ENCODE measurements at places on chromosomes 2 and 18.

- DNase-seq: no peak
These were observed 491.2 kb upstream of the HS6ST1 start for GRCh38 chr2:128809880-128810279.

DNA sequence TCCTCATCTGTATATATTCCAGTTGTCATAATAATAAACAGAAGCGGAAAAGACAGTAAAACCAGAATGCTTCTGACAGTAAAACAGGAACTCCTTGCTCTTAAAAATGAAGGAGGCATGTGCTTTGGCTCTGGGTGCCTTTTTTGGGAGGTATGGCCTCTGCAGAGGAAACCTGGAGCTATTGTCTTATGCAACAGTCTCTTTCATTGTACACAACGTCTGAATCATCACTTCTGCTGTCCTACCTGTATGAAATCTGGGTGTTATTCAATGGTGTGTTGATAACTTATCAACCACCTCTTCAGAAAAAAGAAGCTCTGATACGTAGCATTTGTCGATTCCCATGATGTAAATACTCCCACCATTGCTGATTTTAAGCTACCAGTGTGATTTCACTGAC lies 64.8 kb downstream of the CDCA7 start:
- DNase-seq: no peak

- DNase-seq: no peak
These were observed 10.7 kb downstream of the BAZ2B start for GRCh38 chr2:159605441-159606178.

GRCh38 chr2:3460156-3460555 lies 59.2 kb downstream of the ADI1 start:
- DNase-seq: no peak

DNA sequence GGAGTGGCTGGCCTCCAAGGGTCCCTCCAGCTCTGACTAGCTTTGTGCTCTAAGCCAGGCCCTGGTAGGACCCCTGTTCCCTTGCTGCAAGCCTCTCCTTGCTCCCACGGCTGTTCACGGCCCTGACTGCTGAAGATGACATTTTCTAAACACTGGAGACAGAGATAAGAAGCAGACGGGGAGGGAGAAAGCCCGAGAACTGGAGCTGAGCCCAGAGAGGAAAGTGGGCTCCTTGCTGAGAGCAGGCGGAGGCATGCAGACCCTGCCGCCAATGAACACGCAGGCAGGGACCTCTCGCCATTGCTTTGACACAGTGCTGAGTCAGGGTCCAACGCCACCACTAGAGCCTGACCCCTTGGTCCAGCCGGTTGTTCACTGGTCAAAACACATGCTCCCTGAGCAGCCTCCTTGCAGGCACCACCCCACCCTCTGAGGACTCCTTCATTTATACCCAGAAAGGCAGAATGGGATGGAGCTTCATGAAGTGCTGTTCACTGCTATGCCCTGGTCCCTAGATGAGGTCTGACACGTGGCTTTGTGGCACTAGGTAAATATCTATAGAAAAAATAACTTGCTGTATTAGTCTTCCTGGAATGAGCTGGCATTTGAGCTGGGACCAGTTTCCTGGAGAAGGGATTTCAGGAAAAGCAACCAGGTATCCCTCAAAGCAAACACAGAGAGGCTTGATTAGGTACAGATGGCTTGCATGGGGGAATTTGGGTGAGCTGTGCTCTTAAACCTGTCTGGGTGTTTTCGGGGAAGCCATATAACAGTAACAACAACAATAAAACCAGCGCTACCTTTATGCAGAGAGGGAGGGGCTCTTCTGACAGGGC lies 65.7 kb downstream of the MCFD2 start:
- peak; percentile 92 for DNase-seq

- no peak for DNase-seq
These were observed 29.7 kb downstream of the HDAC4 start for GRCh38 chr2:239370876-239371725.

DNA sequence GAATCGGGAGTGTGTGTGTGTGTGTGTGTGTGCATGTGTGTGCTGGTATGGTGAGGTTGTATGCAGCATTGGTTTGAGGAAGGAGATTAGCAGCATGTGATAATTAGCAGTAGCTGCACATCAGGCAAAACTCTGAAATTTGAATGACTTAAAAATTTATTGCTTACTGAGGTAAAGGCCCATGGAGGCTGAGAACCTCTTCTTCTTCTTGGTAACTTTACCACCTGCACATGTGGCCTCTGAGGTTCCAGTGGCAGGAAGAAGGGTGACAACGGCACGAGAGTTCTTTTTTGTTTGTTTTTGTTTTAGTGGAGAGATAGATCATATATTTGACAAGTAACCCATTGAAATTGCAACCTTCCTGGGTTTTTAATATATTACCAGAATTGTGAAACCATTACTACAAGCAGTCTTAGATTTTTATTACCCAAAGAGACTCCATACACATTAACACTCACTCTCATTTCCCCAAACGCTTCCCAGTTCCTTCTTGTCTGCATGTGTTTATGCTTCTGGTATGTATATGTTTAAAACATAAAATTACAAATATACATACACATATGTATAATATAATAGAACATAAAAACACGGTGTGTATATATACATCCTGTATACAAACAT lies 292.1 kb downstream of the PTGR3 start:
- DNase-seq: no peak

DNA sequence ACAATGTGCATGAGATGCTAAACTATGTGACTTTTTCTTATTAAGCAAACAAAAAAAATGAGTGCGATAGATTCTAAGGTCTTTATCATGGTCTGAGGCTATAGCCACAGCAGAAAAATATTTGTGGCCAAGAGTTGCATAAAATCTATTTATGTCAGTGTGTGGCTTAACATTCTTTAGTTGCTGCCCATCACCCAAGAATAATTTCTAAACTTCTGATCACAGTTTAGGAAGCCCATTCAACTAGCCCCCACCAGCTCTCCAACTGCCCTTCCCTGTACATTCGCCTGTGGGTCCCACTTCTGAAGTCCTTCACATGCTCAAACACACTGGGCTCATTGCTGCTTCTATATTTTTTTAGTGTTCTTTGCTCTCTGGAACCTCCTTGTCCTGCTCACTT lies 107.1 kb downstream of the CTNNA2 start:
- DNase-seq: no peak

DNA sequence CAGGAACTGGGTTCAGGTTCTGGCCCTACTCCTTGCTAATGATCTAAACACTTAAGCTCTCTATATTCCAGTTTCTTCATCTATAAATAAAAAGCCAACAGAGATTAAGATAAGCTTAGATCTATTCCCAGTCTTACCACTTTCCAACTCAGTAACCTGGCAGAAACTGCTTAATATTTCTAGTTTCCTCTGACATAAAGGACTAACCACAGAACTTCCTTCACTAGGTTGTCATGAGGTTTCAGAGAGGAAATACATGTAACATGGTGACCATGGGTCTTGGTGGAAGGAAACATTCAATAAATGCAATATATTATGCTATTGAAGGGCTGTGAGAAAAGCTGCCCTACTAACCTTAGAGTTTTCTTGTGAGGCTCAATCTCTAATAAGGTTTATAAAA lies 114.4 kb upstream of the PDE1A start:
- DNase-seq: no peak

DNA sequence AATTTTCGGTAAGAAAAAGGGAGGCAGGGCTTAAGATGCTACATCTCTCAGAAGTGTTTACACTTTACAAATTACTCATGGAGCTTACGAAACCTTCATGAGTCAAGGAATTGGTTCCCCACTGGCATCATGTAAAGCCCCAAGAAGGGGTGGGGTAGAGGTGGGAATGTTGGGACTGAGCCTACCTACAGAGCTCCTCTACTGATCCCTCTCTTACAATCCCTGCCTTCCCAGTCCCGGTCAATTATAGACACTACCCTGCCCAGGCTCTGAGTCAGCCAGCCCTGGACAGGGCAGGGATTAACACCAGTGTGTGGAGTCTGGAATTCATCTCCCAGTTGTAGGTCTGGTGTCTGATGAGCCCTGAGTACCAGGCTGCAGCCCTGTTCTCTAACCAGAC lies 248.9 kb downstream of the PAX3 start:
- DNase-seq: no peak

- DNase-seq: no peak
These were observed 329.2 kb downstream of the TNS1 start for GRCh38 chr2:217673627-217674026.

GRCh38 chr2:174666845-174667244 lies 69.2 kb upstream of the WIPF1 start:
- DNase-seq: no peak

- no peak for DNase-seq
These were observed 934.5 kb downstream of the CNTNAP5 start for GRCh38 chr2:124959581-124959980.

DNA sequence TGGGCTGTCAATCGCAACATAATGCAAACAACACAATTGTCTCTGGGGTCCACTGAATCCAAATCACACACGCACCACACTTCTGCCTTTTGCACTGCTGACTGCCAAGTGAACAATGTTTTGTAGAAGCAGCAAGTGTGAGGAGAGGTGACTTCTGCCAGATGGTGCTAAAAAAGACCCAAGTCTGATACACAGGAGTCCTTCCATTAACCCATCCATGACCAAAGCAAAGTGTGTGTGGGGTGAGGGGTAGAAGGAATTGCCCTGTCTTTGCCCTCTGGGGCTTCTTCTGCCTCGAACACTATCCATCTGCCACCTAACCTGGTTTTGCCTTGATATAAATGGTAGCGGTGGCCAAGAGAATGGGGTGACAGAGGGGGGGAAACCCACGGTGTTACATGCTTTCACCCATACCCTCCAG lies 50.0 kb downstream of the C2orf42 start:
- DNase-seq: no peak

GRCh38 chr18:72458271-72458670 lies 85.9 kb downstream of the CBLN2 start:
- peak; percentile 11 for DNase-seq

GRCh38 chr18:2087877-2088673 lies 483.2 kb downstream of the METTL4 start:
- DNase-seq: peak; percentile 79

GRCh38 chr2:112712903-112713584 lies 7.8 kb upstream of the NT5DC4 start:
- DNase-seq: peak; percentile 61

- no peak for DNase-seq
These were observed 152.9 kb upstream of the DDX18 start for GRCh38 chr2:117661619-117662018.

GRCh38 chr2:16394072-16394985 lies 271.3 kb downstream of the CYRIA start:
- DNase-seq: no peak

- no peak for DNase-seq
These were observed 32.7 kb upstream of the C1GALT1C1L start for GRCh38 chr2:43708891-43709290.

GRCh38 chr2:241110607-241111439 lies 8.7 kb upstream of the MTERF4 start:
- no peak for DNase-seq

- peak; percentile 71 for DNase-seq
These were observed 130.0 kb downstream of the ARL4C start for GRCh38 chr2:234366891-234367290.

- peak; percentile 34 for DNase-seq
These were observed 24.6 kb downstream of the TEX44 start for GRCh38 chr2:231617059-231617926.

- no peak for DNase-seq
These were observed 101.2 kb downstream of the KCNS3 start for GRCh38 chr2:17979707-17980106.

GRCh38 chr2:50395605-50396297 lies 636.2 kb downstream of the NRXN1 start:
- no peak for DNase-seq

DNA sequence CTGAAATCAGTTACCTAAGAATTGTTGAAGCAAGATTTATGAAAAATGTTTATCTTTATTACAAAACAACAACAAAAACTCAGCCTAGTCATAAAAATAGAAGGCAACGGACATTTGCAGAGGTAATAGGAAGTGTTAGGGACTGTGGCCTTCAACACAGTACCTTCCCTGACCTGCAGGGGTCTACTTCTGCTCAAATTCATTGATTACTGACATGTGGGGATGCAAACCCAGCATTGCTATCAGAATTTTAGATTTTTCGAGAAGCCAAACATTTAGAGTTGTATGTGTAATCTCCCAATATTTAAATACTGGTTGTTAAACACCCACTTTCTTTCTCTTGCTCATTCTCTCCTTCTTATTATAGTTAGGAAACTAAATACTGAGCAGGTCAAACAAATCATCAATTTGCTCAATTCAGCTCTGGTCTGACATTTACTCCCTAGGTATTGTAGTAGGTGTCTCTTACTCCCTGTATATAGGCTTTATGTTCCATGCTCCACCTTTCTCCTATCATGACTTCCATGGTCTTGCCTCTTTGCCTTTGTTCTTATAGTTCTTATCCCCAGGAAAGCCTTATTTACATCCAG lies 198.5 kb downstream of the UBE2E3 start:
- DNase-seq: peak; percentile 25

DNA sequence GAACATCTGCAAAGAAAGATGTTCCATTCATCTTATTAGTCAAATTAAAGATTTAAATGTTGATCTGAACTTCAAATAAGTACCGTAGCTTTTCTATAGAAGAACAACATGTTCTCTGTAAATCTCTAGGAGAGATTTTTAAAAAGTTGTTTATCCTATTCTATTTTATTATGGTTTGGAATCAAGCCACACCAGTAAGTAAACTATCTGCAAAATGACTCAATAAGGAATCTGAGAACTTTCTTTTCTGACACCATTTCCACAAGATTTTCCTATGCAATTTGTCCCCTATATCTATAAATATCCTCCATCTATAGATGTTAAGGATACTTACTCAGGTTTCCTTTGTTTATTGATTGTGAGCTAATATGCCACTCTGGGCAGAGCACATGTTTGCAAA lies 736.6 kb downstream of the CBLN2 start:
- no peak for DNase-seq

DNA sequence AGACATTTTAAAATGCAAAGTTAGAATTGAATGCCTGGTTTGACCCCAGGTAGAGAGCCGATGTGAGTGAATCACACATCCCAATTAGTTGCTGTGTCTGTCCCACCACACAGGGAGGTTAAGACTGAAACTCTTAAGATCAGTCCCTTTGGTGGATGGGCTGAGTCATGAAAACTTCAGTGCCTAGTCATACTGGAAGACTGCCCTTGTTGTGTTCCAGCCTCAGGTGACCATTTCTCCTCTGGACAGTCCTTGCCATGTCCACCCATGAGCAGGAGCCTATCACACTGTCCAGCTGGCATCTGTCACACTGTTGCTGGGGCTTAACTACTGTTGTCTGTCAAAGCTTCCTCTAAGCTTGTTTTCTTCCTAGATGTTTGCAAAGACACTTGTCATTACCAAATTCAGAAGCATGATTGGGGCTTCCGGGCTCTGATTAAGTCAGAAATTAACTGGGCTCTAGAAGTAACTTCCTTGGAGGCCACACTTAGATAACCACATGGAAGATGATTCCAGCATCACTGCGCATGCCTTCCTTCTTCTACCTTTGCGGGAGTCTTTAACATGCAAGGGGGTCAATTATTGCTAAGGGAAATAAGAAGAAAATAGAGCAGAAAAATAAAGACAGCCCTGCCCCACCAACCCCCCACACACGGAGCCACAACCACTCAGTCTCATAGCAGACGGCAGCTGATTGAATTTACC lies 21.3 kb downstream of the CYRIA start:
- peak; percentile 14 for DNase-seq

- DNase-seq: peak; percentile 51
These were observed 574.5 kb upstream of the ZEB2 start for GRCh38 chr2:145094370-145094769.

- DNase-seq: no peak
These were observed 64.6 kb downstream of the SMC6 start for GRCh38 chr2:17689010-17689409.
